ENCODE measurements at places on chromosomes 2 and 18.

DNA sequence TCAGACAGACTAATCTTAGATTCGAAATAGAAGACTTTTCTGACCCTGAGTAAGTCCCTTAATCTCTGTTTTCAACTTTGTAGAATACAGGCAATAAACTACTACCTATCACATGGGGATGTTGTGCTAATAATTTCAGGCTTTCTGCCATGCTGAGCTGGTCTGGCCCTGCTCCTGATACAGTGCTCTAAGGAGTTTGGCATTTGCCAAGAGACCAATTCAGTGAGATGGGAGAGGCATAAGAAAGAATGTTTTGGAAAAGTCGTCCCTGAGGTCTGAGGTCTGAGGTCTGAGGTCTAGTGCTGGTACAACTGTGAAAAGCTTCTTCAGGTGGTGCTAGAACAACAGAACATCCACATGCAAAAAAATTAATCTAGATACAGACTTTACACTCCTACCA, 35.9 kb upstream of the SP3 start:
- DNase-seq = no peak

- no peak for DNase-seq
Observed at GRCh38 chr18:9612977-9613376, 1.4 kb downstream of the PPP4R1 start.

DNA sequence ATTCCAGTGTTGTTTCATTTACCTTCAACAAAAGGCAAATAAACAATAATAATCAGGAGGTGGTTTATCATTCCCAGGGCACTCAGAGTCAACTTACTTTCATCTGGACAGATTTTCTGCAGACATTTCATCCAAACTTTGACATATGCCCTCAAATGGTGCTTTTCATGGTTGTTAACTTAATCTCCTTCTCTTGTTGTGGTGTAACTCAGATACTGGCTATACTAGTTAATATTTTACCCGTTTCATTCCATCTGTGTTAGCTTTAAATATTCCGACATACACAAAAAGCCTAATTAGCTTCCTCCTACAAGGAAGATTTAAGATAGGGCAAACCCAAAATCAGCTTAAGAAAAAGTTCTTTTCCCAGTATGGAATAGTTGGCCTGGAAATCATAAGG, 44.4 kb upstream of the RPE start:
- DNase-seq = no peak

- no peak for DNase-seq
Observed at GRCh38 chr2:190465060-190465459, 56.9 kb downstream of the MFSD6 start.

GRCh38 chr2:44706681-44707553, 234.6 kb upstream of the SIX3 start:
- no peak for DNase-seq

DNA sequence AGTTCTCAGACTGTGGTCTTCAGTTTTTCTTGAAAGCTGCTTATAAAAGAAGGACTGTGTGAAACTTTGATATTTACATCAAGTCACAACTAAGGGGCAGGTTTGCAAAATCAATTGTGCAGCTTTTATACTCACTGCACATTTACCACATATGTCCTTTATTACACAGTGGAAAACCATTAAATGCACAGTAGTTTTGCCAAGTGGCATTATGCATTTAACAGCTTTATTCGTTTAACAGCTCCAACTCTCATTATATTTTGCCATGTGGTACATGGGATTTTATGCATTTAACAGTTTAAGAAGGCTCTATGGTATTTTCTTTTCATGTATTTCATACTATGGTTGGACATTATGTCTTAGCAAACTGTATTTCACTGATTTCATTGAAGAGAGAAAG, 135.6 kb downstream of the SATB2 start:
- no peak for DNase-seq

- no peak for DNase-seq
Observed at GRCh38 chr2:23660237-23660636, 266.7 kb downstream of the ATAD2B start.
